ENCODE measurements at places on chromosomes 16 and 17.

GRCh38 chr16:4306470-4307214 lies 9.2 kb upstream of the GLIS2 start:
- no peak for DNase-seq

DNA sequence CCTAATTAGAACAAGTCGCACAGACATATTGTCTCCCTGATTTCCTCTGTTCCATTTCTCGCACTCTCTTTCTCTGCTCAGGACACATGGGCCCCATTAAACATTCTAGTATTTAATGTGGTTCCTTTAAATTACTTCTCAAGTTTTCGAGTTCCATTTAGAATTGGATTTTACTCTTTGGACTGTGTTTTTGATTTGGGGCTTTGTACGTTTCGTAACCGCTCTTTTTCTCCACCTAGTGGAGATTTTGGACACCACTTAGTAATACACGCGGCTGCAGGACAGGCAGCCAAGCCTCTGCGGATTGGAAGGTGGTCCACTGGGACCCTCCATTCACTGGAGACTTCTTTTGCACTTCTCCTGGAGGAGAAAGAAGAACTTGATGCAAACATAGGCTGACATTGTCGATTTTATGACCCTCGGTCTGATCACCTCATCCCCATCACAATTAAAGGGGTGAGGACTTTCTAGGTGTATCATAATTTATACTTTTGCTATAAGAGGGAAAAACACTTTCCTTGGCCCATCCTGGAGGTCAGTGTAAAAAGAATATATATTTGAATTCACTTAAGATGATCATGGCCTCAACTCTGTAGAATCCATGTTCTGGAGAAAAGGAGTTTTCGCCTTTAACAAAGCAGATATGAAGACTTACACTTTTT lies 85.7 kb downstream of the NOG start:
- DNase-seq = no peak

- DNase-seq = no peak
Observed at GRCh38 chr16:82067804-82068325, 32.8 kb downstream of the HSD17B2 start.

GRCh38 chr17:68599091-68599490 lies 2.1 kb downstream of the FAM20A start:
- DNase-seq = no peak

DNA sequence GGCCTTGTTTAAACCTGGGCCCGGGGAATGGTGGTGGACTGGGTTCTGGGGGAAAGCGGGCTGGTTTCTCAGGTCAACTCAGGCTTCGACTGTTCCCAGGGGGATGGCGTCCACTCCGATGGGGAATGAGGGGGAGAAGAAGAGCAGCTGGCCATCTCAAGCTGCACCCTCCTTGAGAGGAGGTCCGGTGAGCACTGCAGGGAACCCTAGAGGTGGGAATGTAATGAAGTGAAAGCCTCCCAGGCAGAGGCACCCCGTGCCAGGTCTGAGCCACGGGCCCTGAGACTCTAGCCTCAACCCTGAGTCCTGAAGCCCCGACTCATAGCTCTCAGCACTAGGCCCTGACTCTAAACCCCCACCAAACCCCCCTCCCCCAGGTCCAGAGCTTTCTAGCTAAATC lies 1.2 kb upstream of the CDIPT start:
- no peak for DNase-seq

GRCh38 chr17:82015311-82015971 lies 7.2 kb downstream of the CENPX start:
- DNase-seq = no peak

- no peak for DNase-seq
Observed at GRCh38 chr16:27066668-27067537, at the start of gene C16orf82. Gene C16orf82, plus strand, starts transcription at chr16:27066927.

- DNase-seq = no peak
Observed at GRCh38 chr17:55735731-55736405, 13.2 kb upstream of the TMEM100 start.

GRCh38 chr17:71063559-71063958 lies 894.2 kb downstream of the KCNJ2 start:
- no peak for DNase-seq

GRCh38 chr16:57172721-57173290 lies 13.0 kb downstream of the PSME3IP1 start:
- DNase-seq = no peak
